ENCODE measurements at places on chromosomes 4 and X.

DNA sequence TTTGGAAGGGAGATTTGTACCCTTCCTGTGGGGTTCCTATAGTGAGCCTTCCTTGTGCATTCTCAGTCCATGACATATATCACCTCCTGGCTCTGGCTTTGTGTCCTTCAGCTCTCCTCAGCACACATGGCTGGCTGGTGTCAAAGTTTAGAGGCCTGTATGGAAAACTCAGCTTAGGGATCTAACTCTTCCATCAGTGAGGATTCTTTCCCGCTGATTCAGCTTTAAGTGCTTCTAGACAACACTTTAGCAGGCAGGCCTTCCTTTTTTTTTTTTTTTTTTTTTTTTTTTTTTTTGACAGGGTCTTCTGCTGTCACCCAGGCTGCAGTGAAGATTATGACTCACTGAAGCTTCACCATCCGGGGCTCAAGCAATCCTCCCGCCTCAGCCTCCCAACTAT is 84.2 kb downstream of the NPNT start:
- no peak for DNase-seq

DNA sequence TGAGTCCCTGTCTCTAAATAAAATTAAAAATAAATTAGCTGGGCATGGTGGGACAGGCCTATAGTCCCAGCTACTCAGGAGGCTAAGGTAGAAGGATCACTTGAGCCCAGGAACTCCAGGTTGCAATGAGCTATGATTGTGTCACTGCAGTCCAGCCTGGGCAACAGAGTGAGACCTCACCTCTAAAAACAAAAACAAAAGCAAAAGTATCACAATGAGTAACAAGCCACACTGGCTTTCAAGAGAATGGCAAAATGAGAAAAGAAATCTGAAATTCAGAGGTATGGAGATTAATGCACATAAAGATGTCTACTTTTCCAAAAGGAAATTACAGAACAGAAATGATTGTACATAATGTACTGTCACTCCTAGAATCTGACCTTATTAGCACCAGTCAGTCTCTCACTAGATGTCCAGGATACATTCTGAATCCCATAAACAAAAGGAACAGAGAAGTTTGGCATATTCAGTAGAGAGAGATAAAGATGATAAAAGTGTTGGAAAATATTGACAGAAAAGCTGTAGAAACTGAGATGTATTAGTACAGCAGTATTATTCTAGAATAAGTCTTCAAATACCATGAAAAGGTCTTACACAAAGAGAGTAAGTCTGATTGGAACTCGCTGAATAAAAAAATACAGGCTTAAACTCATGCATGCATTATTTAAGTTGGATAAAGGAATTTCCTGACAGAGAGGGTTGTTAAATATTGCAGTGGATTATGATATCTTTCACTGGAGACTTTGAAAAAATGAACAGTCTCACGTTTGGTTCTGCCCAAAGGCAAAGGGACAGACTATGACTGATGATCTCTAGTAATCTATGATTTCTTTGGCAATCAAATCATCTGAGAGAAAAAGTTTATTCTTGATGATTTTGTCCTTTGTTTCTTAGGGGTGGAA is 102.5 kb downstream of the SH3RF1 start:
- DNase-seq, result no peak

GRCh38 chr4:79399076-79399475 is 9.0 kb downstream of the GK2 start:
- no peak for DNase-seq

DNA sequence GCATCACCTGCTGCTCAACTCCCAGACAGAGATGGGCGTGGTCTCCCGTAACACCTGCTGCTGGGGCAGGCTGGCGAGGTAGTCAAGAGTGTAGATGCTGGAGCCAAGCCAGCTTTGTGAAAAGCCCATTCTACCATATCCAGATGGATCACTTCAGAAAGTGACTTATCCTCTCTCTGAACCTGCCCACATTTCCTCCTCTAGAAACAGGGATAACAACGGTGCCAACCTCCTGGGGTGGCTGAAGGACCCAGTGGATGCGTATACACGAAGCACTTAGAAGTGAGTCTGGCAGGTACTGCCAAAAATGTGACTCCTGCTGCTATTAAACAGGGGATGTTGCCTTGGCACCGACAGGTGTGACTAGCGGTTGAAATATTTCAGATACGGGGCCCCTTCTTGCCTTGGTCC is 95.8 kb downstream of the SORBS2 start:
- no peak for DNase-seq

- no peak for DNase-seq
These were observed 18.4 kb downstream of the NMU start for GRCh38 chr4:55617587-55618197.

- no peak for DNase-seq
These were observed 241.9 kb upstream of the NWD2 start for GRCh38 chr4:37002625-37003024.

GRCh38 chr4:160265836-160266235 is 1163.0 kb downstream of the RAPGEF2 start:
- DNase-seq, result no peak

DNA sequence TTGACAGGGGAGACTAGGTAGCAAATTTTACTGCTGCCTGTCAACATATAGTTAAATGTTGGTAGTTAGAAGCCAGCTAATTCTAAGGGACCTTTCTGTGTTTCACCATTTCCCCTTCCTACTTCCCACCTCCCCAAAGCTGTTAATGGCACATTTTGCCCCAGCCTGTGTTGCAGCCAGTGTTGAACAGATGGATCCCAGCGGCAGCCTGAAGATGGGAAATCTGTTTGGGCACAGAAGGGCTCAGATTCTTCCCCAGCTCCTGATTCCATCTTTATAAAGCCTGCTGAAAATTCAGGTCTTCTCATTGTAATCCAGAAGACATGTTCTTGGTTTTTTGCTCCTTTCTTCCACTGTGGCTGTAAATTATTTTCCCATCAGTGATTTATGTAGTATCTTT is 89.0 kb downstream of the SPRY1 start:
- no peak for DNase-seq

- DNase-seq, result no peak
These were observed 53.5 kb downstream of the SPANXA2 start for GRCh38 chrX:141642979-141643378.

DNA sequence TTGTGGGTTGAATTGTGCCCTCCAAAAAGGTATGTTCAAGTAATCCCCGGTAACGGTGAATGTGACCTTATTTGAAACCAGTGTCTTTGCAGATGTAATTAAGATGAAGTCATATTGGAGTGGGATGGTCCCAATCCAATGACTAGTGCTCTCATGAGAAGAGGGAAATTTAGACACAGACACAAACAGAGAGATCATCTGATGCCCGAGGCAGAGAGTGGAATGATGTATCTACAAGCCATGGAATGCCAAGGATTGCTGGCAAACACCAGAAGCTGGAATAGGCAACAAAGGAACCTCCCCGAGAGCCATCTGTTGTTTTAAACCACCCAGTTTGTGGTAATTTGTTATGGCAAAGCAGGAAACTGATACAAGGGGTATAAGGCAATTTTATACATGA is 35.1 kb downstream of the RPS6KA3 start:
- DNase-seq, result no peak

DNA sequence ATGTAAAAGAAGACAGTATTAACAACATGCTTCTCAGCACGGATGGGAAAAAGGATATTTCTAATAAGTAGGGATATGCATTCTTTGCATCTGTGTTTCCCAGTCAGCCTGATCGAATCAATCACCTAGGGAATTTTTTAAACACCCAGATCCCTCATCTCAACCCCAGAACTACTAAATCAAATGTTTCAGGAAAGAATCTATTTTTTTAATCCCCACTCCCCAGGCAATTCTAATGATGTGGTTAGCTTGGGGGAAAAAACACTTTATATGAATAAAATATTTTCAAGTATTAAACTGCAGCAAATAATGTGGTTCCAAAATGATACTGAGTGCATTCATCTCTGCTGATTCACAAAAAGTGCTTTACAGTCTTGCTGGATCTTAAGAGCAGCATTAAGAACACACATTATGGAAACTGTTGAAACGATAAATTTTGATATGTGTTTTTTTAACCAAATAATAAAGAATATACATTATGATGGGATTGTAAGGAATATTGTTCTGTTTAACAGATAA is 68.7 kb upstream of the GUCY1A1 start:
- DNase-seq, result no peak

DNA sequence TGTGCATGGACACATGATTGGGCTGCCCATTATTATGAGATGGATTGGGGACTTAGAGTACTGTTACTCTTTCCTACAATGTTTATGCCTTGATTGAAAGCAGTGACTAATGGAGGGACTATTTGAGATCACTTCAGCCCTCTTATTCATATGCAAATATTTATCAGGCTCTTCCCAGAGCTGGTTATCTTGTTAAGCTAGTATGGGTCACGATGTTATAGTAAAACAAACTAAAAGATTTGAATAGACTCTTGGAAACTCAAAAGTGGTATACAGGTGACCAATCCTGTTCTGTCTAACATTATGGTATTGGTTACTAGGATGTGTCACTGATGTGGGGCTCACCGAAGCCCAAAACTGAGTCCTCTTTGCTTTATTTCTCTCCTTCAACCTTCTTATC is 306.2 kb upstream of the CASK start:
- no peak for DNase-seq

DNA sequence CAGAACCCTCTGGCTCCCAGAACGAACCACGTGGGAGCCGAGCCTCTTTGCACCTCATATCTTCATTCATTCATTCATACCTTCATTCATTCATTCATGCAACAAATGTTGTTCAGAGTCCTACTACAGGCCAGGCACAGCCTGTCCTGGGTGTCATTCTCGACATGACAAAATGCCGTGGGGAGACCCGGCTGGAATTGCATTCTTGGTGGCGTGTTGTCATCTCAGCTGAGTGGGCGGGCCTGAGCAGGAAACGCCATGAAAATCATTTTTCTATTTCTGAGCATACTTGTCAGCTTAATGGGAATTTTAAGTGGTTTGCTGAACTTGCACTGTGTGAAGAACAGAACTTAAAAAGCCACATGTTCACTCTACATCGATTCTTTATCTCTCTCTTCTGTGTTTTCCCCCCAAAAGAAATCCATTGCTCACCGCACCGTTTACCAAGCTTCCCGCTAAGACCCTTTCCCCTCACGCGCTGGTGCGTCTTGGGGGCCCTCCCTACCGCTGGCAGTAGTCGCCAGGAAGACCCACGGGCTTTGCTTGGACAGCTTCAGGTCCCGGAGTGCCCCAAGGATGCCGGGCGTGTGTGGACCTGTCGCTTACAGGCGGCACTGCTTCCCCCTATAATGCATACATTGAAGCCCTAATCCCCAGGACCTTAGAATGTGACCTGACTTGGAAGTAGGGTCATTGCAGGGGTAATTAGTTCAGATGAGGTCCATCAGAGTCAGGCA is 41.6 kb upstream of the HMX1 start:
- no peak for DNase-seq

Measured in Panc1 (cell line).